CD4-positive, alpha-beta T cell treated with Interferon gamma for 1 hour (primary cell): ENCODE measurements at places on chromosomes 6 and 20.

DNA sequence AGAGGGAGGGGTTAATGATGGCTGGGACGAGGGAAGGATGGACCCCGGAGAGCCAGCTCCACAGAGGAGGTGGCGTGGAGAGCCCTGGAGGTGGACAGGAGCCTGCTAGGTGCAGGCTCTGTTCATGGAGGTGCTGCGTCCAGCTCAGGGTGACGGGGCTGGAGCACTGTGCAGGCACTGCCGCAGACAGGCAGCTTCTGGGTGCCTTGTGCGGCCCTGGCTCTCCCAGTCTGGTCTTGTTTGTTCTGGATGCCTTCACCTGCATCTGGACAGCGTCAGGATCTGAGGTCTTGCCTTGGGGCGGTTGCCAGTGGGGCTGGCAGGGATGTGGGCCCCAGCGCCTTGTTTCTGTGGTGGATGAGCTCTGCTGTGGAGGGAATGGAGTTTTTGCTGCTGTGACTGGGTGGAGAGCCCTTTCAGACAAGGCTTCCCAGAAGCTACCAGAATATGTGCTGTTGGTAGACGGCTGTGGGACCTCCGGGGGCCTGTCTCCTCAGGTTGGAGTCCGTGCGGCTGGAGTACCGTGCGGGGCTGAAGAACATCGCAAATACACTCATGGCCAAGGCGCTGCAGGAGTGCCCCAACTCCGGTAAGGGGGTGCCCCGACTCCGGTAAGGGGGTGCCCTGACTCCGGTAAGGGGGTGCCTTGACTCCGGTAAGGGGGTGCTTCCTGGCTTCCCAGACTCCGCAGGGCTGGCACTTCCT, 7.8 kb upstream of the C20orf204 start:
- no peak for DNase-seq

- no peak for DNase-seq
These were observed 267.1 kb downstream of the ADGB start for GRCh38 chr6:146865756-146866379.

- DNase-seq = peak; percentile 38
These were observed 792 bp downstream of the SNAP25 start for GRCh38 chr20:10219452-10219791.

- DNase-seq = no peak
These were observed 7.7 kb downstream of the NPEPL1 start for GRCh38 chr20:58700121-58700821.
